ENCODE measurements at places on chromosomes 11 and 22.

DNA sequence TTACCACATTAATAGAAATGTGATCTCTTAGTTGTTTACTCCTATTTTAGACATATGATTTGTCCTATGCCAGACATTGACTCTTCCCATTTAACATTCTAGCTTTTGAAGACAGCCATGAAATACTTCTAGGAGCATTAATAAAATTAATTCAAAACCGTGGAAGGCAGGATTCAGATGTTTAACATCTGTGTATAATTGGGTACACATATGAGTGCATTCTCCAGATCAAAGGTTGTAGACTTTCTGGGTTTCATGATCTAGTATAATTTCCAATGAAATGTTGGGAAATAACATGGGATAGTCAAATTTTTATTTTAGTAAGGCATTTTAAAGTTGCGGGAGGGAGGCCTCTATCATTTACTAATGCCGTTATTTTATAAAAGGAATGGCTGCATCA is 35.2 kb upstream of the CCDC89 start:
- no peak for DNase-seq

- no peak for DNase-seq
Measured at GRCh38 chr11:118838905-118839553, 44.7 kb upstream of the CXCR5 start.

DNA sequence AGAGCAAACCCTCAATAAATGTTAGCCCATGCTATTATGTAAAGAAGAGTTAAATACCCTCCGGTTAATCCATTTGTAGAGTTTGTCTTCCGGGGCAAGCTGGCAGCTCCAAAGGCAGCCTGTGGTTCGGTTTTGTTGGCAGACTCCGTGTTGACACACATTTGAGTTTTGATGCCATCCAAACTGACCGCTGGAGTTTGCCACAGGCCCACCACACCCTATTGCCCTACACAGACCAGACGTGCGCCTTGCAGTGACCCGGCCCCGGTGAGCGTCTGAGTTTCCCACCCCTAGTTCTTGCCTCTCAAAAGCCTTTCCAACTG is 25.1 kb downstream of the ELFN2 start:
- DNase-seq = no peak

GRCh38 chr11:66287889-66288670 is 863 bp downstream of the YIF1A start:
- no peak for DNase-seq

DNA sequence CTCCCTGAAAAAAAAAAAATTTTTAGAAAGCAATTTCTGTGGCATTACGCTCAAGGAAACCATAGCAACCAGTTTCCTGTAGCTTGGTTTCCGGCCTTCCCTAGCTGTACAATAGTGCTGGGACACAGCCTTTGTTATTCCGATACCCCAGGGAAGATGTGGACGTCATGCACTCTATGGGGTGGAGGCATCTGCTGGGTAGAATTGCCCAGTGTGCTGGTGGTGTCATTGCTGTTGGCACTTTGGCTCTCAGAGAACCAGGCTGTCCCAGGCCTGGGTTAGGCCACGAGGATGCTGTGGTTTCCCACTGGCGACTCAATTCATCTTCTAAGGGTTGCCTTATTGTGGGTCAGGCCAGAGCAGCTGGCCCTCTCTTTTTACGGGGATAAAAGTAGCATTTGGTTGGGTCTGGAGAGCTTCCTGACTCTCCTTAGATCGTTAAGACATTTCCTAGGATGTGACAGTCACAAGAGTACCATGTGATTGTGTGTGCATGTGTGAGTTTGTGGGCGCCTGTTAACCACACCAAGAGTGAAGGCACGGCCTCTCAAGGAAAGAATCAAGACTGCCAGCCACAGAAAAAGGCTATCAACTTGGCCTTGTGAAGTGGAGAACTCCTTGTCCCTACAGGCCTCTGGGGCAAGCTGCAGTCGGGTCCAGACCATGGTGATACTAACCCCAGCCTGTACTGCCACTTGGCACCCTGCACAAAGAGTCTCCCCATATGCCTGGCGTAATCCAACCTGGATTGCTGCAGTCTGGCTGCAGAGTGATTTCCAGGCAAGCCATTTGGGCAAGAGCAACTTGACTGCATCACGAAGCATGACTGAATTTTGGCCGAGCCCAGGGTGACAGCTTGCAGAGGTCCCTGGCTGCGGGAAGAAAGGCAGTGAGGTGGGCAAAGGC is 35.9 kb upstream of the NAV2 start:
- no peak for DNase-seq

- DNase-seq = no peak
Measured at GRCh38 chr22:32836280-32837123, 35.0 kb downstream of the TIMP3 start.

DNA sequence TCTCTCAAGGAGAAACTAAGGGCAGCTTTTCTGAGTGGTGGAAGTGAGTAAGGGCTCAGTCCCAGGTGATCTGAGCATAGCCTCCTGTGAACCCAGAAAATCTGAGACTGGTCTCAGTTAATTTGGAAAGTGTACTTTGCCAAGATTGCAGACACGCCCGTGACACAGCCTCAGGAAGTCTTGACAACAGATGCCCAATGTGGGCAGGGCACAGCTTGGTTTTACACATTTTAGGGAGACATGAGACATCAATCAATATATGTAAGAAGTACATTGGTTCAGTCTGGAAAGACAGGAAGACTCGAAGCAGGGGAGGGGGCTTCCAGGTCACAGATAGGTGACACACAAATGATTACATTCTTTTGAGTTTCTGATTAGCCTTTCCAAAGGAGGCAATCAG is 13.5 kb upstream of the CRY2 start:
- DNase-seq = no peak

DNA sequence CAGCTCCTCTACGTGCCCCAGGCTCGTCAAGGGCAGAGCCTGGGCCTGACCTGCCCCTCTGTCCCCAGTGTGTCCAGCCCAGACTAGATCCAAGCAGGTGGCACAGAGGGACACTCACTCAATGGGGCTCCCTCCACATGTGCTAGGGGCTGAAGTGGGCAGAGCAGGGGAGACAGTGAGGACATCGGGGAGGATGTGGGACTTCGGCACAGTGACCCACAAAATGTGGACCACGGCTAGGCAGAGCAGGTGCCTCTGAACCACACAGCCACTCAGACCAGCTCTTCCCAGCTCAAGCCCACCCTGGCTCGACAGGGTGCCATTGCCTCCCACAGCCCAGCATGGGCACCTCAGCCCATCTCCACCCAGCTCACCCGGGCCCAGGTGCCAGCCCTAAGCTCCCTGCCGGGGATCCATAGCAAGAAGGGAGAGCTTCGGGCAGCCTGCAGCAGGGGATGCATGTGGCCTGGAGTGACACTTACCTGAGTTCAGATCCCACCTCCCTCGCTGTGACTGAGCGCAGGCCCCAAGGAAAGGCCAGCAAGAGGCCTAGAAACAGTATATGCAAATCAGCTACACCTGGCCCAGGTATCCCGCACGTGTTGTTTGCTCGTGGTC is 46.9 kb upstream of the RTL6 start:
- DNase-seq = no peak

DNA sequence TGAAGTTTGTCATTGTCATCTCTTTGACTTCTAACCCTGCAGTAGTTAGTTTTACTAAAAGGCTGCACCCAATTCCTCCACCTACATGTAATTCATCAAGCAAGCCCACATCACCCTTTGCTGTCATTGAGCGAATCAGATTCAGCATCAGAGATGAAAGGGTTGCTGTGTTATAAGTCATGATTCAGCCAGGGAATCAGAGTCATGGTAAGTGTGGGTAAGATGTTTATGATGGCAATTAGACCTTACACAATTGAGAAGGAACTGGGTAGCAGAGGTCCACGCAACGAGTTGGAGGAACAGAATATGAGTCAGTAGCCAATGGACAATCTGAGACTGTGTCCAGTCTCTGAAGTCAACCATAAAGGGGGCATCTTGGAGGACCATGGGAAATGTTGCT is 162.8 kb upstream of the SNX19 start:
- DNase-seq = no peak

GRCh38 chr22:32708830-32709229 is 92.7 kb upstream of the TIMP3 start:
- DNase-seq = no peak

DNA sequence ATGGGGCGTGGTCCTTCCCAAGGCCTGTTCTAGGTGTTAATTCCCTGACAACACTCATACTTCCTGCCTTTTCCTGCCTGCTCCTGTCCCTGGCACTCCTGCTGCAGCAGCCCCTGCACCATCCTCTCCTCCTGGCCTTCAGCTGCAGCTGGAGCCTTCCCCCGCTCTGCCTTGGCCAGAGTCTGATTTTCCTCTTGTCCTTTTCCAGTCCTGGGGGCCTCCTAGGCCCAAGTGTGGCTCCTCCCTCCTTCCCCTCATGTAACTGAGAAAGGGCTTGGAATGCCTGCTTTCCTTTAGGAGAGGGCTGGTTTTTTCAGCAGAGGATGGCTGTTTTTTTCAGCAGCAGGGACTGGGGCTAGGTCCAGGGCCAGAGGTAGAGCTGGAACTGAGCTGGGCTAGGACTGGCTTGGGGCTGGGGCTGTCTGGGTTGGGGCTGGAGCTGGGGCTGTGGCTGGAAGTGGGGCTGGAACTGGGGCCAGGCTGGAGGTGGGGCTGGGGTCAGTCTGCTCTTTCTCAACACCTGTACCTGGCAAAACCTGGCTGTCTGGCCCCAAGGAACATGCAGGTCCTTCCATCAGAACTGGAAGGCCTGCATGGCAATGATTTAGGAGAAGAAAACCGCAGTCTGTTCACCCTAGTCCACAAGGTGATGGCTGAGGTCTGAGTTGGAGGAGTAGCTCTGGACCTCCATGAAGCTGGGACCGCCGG is 23.6 kb downstream of the ZC3H7B start:
- DNase-seq = no peak

DNA sequence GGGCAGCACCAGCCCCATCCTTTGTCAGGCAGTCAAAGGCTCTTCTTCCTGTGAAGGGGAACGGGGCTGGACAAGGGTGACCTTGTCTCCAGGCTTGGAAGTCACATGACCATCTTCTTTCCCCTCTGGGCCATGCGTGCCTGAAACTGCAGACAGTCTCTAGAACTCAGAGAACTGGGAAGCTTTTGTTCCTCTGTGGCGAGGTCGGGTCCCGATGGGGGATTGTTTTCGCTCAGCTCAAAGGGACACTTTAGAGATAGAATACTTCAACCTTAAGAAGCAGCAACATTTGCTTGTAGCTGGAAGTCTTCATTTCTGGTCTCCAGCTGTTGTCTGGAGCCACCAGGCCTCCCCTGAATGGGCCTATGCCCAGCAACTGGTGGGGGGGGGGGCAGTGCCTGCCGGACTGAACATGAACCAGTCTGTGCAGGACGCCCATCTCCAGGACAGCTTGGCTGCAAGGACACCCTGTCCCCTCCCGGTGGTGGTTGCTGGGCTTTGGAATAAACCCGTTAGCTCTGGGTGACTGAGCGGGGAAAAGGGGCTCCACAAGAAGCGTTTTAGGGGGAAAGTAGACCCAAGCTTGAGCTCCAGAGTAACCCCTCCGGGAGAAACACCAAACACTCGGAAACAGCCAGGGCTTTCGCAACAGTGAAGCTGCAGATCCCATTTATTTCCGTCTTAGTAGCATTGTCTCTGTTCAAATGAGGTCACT is 55.7 kb upstream of the EMID1 start:
- no peak for DNase-seq

- no peak for DNase-seq
Measured at GRCh38 chr11:8789864-8790263, 107.3 kb downstream of the RPL27A start.

GRCh38 chr22:35523167-35523947 is 17.3 kb upstream of the RASD2 start:
- DNase-seq = no peak

GRCh38 chr11:13292970-13293369 is 15.4 kb downstream of the BMAL1 start:
- DNase-seq = no peak

DNA sequence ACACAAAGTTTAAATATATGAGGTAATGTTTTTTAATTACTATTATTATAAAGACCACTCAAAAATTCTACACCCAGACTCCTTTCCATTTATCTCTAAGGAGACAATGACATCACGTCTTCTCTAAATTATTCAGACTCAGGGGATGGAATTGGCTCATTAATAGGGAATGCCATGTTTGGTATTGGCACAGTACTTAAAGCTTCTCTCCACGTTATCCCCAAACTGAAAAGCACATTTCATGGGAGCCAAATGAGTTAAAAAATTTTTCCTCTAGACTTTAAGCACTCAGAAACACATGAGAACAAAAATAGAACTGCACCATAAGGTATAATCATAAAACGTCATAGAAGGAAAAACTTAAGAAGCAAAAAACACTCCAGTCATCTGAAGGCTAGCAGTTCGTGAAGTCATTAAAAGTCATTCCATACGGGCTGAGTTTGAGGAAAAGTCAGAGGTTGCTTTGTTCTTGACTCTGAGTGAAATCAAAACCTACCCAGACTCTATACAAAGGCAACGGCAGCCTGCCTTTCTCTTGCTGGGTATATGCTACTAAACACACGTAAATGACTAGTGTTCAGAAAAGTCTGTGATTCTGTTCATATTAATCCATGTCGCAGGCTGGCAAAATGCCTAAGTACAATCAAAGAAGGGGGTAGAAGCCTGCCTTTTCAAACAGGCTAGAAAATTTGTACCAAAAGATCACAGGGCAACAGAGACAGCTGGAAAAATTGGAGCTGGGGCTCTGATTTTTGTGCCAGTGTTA is 8.7 kb upstream of the MPPED2 start:
- DNase-seq = no peak

DNA sequence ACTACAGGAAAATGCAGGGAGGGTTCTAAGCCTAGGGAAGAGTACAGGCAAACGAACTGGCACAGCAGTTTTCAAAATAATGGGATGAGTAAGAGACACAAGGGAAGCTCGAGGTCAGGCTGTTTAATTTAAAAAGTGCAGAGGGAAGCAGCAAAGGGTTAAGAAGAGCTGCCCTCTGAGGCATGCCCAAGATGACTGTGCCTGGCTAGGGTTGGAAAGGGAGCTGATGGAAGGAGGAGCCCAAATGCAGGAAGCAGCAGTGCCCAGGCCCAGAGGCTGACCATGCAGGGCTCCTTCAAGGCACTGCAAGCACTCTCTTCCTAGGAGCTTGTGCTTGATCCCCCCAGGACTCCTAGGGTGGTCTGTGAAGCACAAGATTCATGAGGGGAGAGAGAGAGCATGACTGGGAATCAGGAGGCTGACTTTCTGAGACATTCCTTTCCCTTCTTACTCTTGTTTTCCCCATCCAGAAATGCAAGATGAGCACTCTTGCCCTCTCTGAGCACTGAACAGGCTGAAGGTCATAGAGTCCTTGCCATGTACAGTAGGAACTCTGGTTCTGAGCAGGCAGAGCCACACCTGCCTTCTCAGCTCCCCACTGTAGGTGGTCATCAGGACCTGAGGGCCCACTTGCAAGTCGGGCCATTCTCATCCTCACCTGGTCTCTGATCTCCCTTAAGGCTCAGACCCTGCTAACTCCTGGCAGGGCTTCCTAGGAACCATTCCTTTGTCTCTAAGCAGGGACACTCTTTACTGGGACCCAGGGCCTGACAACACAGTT is 46.7 kb upstream of the DRD2 start:
- no peak for DNase-seq

All from activated T-helper 1 cell treated with anti-CD3 and anti-CD28 coated beads, Interleukin-2, amount 50 U/mL, for 16 hours (primary cell).